ENCODE measurements at places on chromosomes 12 and 14. TPM values are rescaled to one million over a fixed set of nuclear protein-coding genes. Genes with fewer than 3 reads are reported as not detected.

The TRIM9 gene
- polyA plus RNA-seq = not detected

- DNase-seq = no peak
Measured at GRCh38 chr12:132131952-132132351, 12.2 kb downstream of the DDX51 start.

- no peak for DNase-seq
Measured at GRCh38 chr14:29847056-29847380, 80.6 kb downstream of the PRKD1 start.

The POTEM gene
- polyA plus RNA-seq = not detected

- DNase-seq = no peak
Measured at GRCh38 chr14:71647086-71647784, 285.0 kb upstream of the RGS6 start.

GRCh38 chr14:98606816-98607215, 665.2 kb downstream of the BCL11B start:
- no peak for DNase-seq

GRCh38 chr12:3229577-3229976, 152.4 kb downstream of the TSPAN9 start:
- no peak for DNase-seq

DNA sequence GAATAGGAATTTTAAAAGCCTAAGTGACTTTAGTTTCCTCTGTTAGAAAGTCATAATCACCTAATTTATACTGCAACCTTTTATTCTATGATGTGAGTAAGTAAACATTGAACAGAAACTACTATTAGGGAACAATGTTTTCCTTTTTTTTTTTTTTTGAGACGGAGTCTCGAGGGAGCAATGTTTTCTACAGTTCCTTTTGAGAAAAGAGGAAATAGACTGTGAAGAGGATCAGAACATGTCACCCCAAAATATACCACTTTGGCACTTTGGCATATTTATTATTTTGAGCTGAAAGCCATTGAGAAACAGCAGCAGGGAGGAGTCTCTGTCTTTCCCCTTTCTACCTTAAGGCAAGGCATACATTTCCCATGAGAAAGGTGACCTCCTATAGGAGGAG, 162.7 kb upstream of the CNOT2 start:
- no peak for DNase-seq

DNA sequence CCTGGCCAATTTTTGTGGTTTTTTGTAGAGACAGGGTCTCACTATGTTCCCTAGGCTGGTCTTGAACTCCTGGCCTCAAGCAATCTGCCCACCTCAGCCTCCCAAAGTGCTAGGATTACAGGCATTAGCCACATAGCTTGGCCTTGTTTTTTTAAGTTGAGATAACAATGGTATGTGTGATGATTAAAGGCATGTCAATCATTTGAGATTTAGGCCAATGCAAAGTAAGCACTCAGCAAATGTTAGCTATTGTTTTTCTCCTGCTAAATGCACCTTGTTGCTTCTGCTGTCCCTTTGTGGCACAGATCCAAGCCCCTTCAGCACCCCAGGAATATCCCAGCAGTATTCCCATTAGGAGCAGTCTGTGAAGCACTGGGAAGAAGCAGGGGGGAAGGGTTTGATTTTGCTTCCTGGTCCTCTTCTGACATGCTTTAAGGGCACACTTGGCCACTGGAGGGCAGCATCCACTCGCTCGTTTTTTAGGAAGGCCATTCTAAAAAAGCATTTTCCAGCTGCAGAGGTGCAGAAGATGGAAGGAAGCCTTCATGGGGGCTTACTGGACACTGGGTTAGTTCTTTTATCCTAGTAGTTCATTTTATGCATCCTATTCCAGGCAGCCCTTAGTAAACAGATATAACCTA, 70.2 kb upstream of the ZFP36L1 start:
- peak; percentile 77 for DNase-seq

The GALNT16 gene
- polyA plus RNA-seq = not detected

DNA sequence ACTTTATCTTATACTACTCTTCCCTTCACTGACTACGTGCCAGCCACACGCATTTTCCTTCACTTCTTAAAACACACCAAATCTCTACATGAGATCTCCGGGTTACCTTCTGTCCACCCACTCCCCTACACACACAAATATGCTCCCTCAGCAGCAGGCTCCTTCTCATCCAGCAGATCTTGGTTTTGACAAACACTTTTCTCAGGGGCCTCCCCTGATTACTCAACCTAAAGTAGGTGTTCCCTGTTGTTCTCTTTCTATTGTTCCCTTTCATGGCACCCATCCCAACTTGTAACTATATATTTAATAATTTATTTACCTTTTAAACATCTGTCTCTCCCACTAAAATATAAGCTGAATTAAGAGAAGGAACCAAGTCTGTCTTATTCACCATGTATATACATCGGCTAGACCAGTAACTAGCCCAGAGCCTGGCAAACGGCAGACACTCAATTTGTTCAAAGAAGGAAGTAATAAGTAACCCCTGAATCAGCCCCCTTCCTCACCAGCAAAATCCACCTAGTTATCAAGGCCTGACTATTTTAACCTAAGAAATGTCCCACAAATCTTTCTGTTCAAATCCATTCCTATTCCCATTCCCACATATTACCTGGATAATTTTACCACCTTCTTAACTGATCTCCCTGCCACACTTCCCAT, 2.7 kb downstream of the C2CD5 start:
- no peak for DNase-seq

DNA sequence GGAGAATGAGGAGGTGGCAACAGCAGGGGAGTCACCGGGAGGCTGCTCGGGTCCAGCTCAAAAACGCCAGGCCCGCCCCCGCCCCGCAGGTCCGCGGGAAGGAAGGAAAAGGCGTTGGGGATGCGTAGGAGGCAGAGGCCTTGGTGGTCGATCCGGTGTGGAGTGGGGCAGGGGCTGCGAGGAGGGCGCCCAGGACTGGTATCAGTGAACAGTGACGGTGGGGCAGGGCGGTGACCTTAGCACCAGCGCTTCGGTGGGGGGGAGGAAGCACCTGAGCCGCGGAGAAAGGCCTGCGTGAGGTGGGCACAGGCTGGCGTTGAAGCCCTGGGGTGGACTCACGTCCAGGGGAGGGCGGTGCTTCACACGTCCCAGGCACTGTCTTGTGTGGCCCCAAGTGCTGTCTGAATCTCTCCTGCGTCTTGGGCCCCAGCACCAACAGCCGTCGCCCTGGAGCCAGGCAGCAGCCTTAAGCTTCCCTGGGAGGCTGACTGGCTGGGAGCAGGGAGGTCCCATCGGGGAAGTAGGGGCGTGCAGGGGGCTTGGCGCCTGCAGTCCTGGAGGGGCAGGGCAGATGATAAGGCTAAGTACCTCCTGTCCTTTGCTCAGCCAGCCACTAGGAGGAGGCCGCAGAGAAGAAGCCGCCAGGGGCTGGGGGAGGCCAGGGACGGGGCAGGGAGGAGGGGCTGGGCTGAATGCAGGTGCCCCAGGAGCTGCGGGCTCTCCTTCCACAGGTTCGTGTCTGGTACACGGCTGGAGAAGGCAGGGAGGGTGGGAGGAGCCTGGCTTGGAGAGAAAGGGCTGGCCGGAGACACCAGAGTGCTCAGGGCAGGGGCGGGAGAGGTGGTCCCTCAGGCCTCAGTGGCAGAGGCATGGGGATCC, 26.5 kb downstream of the ZBTB42 start:
- peak; percentile 78 for DNase-seq

DNA sequence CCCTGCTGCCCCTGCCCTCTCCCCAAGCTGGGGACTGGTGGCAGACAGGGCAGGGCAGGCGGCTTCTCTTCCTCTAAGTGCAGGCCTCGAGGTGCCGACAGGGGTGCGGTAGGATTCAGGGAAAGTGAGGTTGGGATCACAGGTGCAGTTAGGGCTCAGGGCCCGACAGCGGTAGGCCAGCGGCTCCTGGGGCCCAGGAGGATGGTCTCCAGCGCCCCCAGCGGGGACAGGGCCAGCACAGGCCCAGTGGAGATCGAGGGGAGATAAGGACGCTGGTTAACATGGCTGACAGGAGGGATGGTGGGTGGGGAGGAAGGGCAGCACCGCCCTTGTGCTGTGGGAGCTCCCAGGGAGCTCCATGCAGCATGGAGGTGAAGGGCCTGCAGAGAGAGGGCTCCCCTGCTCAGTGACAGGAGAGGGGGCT, 935 bp upstream of the CRIP1 start:
- DNase-seq = peak; percentile 72

DNA sequence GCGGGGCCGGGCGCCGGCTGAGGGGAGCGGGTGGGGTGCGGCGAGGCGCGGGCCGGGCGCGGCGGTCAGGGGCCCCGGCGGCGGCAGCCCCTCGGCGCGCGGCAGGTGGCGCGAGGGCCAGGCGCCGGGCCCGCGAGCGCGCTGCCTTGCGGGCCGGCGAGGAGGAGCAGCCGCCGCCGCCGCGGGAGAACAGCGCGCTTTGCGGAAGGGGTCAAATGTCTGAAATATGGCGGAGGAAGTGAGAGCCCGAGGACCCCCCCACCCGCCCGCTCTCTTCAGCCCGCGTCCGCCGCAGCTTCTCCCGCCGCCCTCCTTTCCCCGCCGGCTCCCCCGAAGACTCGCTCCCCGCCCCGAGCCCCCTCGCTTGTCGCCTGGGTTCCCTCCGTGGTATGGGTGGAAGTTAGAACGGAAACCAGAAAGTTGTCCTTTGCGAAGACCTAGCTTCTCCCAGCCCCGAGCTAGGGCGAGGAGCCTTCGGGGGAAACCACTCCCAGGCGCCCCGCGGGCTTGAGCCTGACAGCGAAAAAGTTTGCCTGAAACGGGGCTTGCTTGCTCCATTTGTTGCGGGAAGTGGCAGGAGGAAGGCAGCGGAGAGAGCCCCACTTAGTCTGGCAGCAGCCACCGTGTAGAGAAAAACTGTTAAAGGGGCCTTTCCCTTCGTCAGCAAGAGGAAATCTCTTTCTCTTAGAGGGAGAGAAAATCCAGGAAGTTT, 551 bp downstream of the RAP1B start:
- DNase-seq = peak; percentile 51

DNA sequence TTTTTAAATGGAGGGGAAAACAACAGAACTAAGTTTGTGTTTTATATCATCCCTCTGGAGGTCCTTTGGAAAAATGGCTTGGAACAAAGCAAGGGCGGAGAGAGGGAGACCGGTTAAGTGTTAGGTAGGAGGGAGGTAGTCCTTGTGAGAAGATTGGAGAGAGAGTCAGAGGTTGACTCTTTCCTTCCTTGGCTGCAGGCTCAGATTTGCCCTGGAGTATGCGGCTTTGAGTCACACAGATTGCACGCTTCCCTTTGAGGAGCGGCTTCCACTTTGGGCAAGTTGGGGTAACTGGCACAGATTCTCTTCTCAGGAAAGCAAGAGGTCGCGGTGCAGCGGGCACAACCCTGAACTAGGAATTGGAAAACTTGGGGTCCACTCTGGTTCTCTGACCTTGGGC, 9.9 kb downstream of the SOCS2 start:
- no peak for DNase-seq

- DNase-seq = no peak
Measured at GRCh38 chr12:117167769-117168168, 22.5 kb downstream of the FBXO21 start.

DNA sequence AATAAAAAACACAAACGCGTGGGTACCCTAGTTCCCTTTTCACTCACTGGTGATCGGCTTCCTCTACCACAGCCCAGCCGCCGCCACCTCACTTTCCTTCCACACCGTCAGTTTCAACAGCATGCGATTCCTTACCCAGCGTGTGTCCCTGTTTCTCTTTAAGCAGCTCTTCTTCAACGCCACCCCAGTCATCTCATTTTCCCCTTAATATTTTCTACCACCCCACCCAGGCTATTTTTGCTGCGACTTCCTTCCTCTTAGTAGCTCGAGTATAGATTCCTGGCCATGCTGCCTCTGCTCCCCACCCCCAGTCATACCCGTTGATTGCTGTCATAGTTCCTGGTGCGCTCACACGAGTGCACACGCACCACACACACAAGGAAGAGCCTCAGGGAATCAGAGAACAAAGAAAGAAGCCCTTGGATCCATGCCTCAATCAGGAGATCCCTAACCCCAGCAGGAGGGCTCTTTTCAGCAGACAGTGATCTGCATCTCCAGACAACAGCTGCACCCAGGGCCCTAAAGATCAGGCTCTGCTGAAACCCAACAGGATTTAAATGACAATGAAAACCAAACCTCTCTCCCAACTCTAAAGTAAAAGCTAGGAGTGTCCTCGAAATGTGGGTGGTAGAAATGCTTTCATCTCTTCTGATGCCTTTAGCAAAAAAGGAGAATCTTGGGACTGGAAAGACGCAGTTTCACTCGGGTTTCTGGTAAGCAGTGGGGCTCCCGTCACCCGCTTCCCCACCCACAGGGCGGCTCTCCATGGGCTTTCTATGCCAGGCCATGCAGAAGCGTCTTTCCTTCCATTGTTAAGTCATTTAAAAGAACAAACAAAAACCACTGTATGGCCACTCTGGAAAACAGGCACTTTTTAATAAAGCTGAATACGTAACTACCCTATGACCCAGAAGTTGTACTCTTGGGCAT, 23.8 kb downstream of the VPS37B start:
- DNase-seq = no peak

The LIN7A gene
- polyA plus RNA-seq = not detected

The GPRC5D gene
- not detected for polyA plus RNA-seq

The SELPLG gene
- 1.2 TPM for polyA plus RNA-seq

DNA sequence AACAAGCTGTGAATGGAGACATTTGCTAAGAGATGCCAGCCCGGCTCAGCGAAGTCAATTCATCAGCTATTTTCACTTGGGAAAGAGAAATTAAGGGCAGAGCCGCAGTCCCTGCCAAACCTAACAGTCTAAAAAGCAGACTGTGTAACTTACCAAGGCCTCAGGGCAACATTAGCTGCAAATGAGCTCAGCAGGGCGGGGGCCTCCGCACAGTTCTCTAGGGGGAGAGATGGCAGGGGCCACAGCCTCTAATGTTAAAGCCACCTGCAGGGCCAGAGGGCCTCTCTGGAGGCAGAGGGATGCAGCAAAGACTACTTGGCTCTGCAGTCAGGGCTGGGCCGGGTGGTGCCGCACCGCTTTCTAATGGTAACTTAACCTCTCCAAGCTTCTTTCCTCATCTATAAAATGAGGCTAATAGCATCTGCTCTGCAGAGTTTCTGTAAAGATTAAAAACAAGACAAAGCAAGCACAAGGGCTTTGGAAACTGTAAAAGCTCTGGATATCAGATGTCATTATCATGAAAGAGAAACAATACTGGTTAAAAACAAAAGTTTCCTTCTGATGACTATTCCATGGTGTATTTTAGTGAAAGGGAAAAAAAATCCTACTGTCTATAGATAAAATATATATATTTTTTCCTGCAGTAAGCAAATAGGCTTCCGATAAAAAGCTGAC, 13.4 kb upstream of the GPRC5A start:
- no peak for DNase-seq

Measured in K562 (cell line).